ENCODE measurements at places on chromosomes 12 and 14.

GRCh38 chr12:120630104-120630892 lies 10.1 kb upstream of the CABP1 start:
- DNase-seq = no peak

DNA sequence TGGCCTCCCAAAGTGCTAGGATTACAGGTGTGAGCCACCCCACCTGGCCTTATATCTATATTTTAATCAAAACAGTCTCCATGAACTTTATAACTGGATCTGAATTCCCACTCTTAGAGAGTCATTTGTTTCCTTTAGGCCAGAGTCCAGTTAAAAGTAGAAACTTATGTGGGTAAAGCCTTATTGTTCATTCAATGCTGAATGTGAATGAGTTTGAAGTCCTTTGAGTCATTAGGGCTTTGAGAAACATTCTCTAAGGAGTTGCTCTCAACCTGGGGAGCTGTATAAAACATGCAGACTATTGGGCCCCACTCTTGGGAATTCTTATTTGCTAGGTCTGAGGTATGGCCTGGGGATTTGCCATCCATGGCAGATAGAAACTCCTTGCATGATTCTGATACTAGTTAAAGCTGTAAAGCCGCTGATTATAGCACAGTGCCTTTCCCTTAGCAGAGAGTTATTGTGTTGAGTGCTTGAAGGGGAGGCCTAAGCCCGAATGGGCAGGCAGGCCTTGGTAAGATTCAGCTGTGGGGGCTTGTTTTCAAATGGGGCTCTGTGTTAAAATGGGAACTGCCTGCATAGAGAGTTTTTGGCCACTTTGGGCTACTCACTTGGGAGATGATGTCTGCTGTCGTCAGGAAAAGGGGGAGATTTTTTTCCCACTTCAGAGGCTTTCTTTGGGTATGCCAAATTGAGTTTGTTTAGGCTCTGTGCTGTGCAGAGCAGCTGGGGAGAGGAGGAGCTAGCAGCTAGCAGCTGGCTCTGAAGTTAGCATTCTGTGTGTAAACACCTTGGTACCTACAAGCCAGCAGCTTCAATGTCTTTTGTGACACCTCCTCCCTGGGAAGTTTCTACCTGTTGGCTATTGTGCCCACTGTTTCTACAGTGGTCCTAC lies 117.5 kb downstream of the DACT1 start:
- no peak for DNase-seq

DNA sequence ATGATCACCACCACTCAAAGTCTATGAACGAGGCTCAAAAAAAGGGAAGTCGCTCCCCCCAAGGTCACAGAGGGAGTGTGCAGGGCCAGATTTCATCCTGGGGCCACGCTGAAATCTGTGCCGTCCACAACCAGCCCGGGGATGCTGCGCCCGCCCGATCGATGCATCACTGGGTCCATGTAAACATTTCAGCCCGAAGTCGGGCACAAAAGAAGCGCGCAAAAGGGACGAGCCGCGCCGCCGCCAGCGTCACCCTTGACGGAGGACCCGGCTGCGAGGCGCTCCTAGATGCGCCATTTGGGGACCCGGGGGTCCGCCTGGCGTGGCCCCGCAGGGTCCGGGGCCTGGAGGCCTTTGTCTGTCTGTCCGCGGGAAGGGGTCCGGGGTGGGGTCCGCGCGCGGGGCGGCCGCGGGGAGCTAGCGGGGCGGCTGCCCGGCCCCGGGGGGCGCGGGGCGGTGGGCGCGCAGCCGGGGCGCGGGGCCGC lies 503 bp downstream of the FBXO21 start:
- no peak for DNase-seq

GRCh38 chr12:104691721-104692556 lies 235.2 kb downstream of the CHST11 start:
- no peak for DNase-seq

DNA sequence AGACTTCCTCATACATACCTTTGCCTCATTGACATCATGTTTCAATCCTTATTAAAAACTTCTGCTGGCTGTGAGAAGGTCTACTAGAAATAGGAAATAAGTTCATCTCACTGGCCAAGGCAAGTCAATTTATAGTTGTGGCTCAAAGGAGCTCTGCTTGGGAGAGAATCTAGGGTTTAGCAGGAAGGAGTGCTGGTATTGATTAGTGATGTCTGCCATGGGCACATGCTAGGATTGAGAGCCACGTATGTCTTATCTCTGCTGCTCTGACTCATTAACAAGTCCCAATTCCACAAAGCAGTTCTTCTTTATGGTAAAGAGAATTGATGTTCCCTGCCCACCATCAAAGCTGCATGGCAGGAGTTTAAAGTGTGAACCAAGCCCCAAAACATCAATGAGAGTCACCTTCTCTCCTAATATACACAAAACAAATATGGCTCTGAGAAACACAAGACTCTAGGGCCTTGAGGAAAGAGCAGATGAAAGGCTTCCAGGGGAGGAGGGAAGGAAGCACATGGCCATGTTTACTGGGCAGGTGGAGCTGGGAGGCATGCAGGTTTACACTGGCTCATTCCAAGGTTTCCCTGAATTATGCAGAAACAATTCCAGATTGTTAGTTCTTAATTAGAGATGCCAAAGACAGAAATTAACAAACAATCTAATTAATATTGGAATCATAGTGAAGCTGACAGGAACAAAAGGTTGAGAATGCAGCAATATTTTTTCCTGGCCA lies 931.9 kb upstream of the TMEM132C start:
- no peak for DNase-seq

DNA sequence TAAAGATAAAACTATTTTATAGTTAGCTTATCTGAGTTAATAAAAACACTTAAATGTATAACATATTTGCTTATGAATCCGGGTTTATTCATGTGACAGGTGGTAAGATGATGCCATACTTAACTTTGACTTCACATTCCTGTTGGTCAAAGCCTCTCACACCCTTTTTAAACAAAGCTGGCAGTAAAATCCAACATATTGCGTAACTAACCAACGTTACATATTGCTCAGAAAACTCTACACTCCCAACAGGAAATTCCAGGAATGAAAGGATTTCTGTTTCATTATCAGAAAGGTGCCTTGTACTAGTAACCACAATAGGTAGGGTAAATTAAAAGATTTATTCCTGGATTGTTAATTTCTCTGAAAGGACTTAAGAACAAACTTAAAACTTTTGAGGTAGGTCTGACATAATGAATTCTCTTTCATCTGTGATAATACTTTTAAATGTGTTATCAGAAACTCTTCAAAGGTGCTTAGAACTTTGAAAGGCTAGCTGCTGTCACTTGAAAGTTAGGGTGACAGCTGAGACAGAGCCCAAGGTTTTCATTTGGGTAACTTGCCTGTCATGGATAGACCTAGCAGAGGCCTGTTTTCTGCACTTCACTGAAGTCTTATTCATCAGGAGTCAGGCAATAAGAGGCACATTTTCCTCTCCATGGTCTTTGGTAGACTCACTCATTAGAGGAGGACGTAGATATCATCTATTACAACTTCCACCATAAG lies 23.8 kb upstream of the CATSPERB start:
- DNase-seq = no peak

GRCh38 chr12:130617219-130617618 lies 98.9 kb downstream of the RIMBP2 start:
- DNase-seq = no peak

GRCh38 chr14:72615451-72616121 lies 278.3 kb downstream of the DPF3 start:
- no peak for DNase-seq

DNA sequence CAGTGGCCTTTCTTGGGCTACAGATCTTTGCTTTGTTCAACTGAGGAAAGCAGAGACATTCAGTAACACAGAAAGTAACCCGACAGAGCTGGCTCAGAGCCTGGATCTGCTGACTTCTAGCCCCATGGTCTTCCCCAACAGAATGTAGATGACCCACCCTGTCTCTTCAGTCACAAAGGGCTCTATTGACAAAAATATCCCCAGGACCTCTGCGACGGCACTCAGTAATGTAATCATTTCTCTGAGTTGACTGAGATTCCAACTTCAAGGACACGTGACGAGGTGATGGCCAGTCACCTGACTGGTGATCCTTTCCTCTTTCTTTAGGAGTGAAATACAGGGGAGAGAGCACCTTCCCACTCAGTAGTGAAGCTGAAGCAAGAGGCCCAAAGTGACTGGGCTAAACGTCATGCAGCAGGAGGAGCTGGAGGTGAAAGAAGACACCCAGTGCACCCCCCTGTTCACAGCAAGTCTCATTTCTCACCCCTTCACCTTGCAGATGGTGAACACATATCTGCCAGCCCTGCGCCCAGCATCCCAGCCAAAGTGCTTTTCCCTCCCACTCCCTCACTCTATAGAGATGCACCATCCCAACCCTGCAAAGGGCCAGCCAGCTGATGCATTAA lies 179.2 kb upstream of the EGLN3 start:
- no peak for DNase-seq

DNA sequence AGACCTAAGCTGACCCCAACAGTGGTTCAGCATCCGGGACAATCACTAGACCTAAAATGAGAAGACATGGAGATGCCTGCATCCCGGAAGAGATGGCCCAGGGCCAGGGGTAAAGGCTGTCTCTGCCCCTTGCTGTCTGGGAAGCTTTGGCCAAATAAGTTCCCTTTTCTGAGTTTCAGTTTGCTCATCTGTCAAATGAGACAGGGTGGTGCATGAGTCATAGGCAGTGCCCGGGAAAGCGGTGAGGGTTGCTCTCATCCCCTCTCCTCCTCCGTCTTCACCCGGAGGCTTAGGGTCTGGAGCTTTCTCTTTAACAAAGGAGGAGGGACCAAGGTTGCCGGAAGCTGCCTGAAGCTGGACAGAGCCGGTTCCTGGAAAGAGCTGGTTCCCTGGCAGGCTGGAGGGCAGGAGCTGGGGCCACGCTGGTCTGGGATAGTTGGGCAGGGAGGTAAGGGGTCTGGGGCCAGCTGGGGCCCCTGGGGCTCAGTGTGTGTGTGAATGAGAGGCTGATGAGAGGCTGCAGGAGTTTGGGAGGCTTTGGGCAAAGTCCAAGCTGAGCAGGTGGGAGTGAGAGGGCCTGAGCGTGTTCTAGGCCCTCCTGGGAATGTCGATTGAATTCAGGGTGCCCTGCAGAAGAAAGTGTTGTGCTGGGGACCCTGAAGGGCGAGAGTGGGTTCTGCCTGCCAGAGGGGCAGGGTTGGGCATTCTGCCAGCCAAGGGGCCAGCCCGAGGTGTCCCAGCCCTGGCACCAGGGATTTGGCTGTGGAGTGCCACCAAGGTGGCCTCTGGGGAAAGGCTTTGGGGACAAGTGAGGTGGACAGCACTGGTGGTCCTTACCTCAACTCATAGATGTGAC lies at the start of gene SDSL:
SDSL (plus strand) TSS at position 351 of the 856 bp plus-strand sequence. CDS start 5,603 bp downstream, outside the sequence.
- no peak for DNase-seq

- DNase-seq = no peak
Observed at GRCh38 chr14:77000340-77001270, 27.9 kb downstream of the IRF2BPL start.

DNA sequence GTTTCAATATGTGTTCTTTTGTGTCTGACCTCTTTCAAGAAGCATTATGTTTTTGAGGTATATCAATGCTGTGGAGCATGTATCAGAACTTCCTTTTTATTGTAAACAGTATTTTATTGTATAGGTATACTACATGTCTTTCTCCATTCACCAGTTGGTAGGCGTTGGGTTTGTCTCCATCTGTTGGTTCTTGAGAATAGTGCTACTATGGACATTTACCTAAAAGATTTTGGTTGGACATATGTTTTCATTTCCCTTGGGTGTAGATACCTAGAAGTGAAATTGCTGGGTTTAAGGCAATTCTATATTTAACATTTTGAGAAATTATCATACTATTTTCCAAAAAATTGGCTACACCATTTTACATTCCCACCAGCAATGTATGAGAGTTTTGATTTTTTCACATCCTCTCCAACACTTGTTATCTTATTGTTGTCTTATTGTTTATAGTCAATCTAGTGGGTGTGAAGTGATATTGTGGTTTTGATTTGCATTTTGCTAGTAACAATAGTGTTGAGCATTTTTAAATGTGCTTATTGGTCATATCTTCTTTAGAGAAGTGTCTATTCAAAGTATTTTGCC lies 409.2 kb downstream of the IPO8 start:
- DNase-seq = no peak

Data from stimulated activated CD4-positive, alpha-beta T cell treated with anti-CD3 and anti-CD28 coated beads, TNF-alpha, amount 100 ng/mL, for 4 hours (primary cell).